Osteocyte (in vitro differentiated cells): ENCODE measurements at places on chromosomes 4 and X.
A peak's percentile ranks its signal among the peaks of the same experiment; 100 is the strongest.

DNA sequence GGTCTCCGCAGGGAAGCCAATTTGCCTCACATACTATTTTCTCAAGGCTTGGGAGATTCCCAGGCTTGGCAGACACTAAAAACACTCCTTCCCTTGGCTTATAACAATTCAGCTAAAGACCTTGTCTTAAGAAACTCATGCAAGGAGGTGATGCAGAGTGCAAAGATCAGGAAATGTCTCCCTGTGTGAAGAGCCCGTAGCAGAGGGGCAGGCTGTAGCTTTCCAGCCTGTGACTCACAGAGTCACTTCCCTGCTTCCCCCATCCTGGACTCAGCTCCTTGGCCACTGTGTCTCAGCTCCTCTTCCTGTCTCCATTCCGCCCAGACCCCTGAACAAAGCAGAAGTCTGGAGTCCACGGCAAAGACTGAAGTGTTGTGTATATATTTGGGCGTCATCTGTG is 56.1 kb downstream of the KDR start:
- no peak for DNase-seq

DNA sequence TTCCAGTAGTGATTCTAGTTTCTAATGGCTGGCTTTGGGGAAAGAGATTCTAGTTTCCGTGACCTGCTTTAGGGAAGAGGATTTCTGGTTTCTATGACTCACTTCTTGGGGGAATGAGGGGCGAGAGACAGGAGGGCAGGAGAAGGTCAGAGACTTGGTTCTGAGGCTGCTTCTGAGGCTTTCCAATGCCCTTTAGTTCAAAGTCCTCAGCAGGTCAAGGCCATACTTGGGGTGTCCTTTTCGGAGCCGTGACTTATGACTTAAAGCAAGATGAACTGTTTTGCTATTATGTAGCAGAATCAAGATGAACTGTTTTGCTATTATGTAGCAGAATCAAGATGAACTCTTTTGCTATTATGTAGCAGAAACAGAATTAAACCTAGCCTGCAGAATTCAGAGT is 52.2 kb upstream of the TLR3 start:
- DNase-seq: peak; percentile 3

DNA sequence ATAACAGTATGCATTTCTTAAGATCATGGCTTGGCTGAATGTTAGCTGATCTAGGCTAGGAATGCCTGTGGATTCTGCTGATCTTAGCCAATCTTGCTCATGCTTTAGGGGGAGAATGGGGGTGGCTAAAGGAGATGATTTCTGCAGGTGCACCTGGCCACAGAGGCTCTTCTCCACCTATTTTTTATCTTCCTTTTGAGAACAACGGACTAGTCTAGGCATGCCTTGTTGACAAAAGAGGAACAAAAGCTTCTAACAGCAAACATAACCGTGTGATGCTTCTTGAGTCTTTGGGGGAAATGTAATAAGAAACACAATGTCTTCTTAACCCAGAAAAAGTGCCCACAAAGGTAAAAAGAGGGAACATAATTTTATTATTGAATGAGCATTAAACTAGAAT is 743.5 kb downstream of the ARAP2 start:
- DNase-seq: no peak

DNA sequence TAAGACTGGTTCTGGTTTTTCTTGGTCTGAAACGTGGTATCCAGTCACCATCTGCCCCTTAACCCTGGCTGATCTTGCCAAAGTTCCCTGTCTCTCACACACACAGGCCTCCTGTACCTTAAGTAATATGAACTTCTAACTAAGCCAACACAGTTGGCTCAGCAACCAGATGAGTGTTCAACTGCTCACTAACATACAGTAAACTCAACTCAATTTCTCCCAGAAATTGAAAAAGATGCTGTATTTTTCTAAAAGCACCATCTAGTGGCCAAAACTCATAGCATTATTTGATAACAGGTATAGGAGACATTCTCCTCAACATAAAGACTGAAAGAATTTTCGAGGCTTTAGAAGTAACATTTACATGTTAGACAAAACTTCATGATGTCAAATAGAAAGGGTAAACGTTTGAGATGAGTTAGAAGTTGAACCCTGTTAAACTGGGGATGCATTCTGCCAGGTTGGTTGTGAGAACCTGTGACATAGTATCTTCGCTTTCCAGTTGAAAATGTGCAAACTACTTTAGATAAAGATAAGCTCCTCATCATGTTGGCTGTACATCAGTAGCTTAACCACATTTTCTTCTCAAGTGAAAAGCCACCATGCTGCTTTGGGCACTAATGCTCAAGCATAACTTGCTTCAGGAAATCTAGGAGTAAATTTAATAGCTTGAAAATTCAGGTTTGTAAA is 31.2 kb downstream of the CCNI start:
- no peak for DNase-seq

DNA sequence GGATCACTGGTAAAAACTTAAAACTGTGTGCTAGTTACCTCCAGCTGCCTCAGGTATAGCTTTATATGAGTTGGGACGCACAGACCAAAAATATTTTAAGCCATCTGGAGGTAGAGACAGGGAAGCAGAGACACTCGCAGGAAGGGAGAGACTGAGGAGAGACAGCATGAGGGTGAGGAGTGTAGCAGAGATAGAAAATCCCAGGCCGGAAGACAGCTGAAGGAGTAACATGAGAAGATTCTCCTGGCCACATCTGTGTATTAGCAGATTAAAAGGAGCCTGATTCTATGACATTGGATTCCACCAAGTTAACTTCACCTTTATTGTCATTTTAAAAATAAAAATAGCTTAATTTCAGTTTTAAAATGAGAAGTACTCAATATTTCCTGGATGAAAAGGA is 84.3 kb downstream of the PDLIM5 start:
- no peak for DNase-seq

- no peak for DNase-seq
Observed at GRCh38 chr4:185585211-185585610, 49.9 kb upstream of the PDLIM3 start.

DNA sequence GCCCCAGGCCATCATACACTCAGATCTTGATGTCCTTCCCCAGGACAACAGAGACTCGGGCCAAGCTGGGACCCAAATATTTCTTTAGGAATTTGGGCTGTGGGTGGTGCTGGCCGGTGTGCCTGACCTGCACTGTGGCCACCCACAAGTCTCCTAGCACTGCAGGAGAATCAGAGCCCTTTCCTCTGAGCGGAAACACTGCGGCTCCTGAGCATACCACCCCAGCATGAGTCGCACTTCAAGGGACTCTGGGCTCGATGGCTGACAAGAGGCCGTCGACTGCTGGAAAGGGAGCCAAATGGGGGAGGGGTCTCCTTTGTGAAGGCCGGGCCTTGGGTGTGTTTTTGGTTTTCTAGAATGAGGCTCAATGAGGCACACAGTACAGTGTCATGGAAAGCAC is 13.0 kb upstream of the IRAK1 start:
- DNase-seq: no peak

DNA sequence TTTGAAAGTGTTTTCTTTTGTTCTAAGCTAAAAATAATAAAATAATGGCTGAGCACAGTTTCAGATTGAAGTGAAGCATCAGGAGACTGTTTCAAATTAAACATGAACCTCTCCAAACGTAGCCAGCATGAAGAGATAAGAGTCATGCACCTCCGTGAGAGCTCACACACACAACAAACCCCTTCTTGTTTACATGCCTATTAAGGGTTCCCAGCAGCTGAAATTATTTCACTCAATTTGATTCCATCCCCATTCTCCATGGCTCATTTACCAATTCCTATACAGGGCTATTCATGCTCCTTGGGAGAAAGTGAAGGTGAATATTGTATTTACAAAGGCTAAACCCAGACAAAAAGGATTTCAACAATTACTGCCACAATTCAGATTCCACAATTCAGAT is 954.1 kb upstream of the INTU start:
- DNase-seq: no peak

- DNase-seq: no peak
Observed at GRCh38 chr4:10074076-10074766, 42.4 kb downstream of the WDR1 start.

GRCh38 chr4:186554539-186554913 is 841 bp downstream of the MTNR1A start:
- peak; percentile 68 for DNase-seq

GRCh38 chr4:189502841-189503435 is 437.7 kb upstream of the FRG1 start:
- no peak for DNase-seq

DNA sequence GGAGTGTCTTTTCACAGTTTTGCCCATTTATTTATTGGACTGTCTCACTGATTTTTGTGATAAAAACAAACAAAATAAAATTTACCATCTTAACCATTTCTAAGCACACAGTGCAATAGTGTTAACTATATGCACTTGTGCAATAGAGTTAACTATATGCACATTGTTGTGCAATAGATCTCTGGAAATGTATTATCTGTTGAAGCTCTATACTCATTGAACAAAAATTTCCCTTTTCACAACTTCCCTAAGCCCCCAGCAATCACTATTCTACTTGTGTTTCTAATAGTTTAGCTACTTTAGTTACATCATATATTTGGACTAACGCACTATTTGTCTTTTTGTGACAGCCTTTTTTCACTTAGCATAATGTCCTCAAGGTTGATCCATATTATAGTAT is 59.7 kb upstream of the BEX4 start:
- no peak for DNase-seq

GRCh38 chr4:57342411-57342810 is 232.2 kb upstream of the IGFBP7 start:
- no peak for DNase-seq

DNA sequence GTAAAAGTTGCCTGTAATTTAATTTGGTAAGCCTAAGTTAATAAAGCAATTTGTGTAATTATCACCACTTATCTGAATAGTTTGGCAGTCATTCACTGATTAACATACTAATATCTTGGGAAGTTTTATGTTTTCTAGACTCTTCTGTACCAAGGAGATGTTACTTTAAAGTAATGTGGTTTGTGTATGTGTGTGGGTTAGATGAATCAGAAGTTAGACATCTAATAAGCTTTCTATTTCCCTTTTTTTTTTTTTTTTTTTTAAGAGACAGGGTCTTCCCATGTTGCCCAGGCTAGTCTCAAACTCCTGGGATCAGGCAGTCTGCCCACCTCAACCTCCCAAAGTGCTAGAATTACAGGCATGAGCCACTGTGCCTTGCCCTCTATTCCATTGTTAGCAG is 5.3 kb downstream of the SLAIN2 start:
- no peak for DNase-seq

- no peak for DNase-seq
Observed at GRCh38 chrX:46637938-46638337, 64.4 kb downstream of the CHST7 start.

- DNase-seq: no peak
Observed at GRCh38 chrX:13752646-13753045, 18.1 kb downstream of the OFD1 start.
